Tongue (tissue), 3 donors: ENCODE measurements at places on chromosomes 2 and 18.

DNA sequence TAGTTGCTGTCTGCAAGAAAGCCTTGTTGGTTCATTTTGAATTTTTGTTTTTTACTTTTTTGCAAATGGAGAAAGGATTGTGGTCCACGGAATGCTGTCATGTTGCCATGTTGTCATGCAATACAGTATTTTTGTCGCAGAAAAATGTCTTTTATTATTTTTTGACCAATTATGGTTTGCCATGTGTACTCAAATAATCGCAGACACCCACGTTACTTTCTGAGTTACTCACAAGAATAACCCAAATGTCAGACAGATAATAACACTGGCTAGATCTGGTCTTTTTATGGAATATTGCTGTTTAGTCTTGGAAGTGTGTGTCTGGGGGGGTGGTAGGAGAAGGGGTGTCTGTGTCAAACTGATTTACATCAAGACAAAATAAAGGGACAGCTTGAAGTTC, 188.9 kb downstream of the LTBP1 start:
- no peak for DNase-seq

DNA sequence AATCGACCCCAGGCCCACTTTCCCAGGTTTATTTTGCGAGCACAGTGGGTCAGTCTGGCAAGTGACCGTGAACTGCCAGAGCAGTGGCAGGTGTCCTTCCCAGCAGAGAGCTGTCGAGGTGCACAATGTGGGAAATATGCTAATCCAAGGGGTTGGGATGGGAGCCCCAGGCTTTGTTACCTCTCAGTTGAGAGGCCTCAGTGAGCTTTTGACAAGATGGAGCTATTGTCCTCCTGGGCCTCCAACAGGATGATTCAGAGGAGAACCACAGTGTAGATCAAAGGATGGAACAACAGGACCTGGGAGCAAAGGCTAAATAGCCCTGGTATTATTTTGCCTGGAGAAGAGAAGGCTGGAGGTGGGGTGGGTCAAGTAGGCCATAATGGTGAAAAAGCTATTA, 150.8 kb downstream of the NCKAP5 start:
- no peak for DNase-seq

GRCh38 chr2:164847981-164848741, 6.5 kb upstream of the COBLL1 start:
- no peak for DNase-seq

- DNase-seq: peak; percentile 72
Measured at GRCh38 chr18:48711651-48712486, 173.0 kb downstream of the CTIF start.

- no peak for DNase-seq
Measured at GRCh38 chr2:64708829-64709228, 55.1 kb upstream of the SERTAD2 start.

- peak; percentile 81 for DNase-seq
Measured at GRCh38 chr18:374721-375168, 106.9 kb upstream of the THOC1 start.

GRCh38 chr2:152766928-152767327, 48.5 kb downstream of the ARL6IP6 start:
- DNase-seq: no peak

- DNase-seq: no peak
Measured at GRCh38 chr18:57343833-57344232, 8.5 kb upstream of the ST8SIA3 start.

GRCh38 chr2:74576211-74576862, 21.8 kb downstream of the DOK1 start:
- DNase-seq: peak; percentile 47

DNA sequence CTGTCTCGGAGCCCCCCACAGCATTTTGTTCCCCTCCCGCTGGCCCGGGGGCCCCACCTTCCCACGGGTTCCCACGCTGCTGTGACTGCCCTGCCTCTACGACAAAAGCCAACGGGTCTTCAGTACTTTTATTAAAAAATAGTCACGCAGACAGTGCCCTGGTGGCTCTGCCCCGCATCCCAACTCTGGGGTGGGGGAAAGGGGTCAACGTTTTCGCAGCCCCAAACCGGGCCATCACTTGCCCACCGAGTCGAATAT, 1.0 kb downstream of the UCN start:
- no peak for DNase-seq

DNA sequence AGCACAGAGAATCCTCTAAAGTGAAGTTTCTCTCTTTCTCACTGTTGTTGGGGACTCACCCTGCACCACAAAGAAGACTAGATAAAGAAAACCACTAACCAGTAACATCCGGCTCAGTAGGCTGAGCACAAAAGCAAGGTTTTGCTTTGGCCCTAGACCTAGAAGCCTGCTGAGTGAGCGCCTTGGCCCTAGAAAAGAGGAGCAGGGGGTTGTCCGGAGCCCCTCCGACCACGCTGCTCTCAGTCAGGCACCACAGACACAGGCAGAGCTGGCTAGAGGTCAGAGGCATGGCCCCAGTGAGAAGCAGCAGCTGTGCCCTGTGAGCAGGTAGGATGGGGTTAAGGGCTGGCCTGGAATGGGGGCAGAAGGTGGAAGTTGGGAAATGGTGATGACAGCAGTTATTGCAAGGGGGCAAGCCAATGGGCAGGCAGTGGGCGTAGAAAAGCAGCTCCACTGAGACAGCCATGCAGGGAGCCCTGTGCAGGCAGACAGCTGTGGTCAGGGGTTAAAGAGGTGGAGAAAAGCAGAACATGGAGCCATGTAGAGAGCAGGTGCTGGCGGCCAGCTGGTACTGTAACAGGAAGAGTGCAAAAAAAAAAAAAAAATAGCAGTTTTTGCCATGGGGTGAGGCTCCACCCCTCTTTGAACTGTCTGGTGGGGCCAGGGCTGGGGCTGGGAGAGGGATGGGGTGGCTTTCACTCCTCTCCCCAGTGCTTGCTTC, 36.9 kb upstream of the SLC14A1 start:
- DNase-seq: peak; percentile 71

DNA sequence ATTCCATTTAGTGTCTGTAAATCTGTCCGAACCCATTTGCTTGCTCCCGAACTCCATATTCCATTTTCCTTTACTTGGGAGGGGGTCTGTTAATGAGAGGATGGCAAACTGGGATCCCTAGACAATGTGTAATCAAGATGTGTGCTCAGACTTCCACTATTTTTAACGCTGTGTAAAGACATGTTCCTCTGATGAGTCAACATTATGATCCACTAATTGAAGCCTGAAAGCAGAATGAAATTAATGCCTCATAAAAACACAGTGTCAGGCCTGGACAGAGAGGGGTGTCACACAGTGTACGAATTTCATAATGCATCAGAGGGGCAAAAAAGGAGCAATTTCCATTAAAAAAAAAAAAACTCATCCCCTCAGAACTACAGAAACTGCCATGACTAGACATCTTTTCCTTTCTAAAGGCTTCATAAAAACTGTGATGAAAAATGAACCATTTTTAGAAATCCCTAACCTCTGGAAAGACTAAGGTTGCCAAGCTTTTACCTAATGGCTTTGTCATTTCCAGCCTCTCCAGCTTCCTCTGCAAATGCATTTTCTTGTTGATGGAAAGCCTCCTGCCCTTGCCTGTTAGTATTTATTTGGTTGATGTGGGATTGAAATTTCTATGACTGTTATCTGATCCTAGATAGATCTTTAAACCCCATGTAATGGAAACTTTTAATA, 209.2 kb upstream of the DCC start:
- no peak for DNase-seq

DNA sequence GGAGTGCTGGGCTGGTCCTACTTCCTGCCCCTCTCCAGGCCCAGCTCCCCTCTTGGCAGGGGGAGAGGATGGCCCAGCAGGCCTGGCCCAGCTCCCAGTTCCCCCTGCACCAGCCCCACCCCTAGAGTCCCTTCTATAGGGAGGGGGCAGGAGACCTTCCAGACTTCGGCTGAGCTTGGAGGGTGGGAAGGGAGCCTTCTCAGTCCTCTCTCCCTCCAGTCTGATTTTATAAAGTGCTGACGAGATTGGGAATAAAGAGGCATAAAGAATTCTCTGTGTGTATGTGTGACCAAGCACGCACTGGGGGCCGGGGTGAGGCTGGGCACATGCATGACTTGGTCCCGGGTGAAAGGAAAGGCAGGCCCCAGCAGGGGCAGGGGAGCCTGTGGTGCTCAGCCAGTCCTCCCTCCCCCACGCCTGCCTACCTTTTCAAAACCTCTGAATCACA, 5.1 kb downstream of the CHPF start:
- peak; percentile 72 for DNase-seq

- DNase-seq: peak; percentile 70
Measured at GRCh38 chr2:84302513-84303412, 156.3 kb downstream of the SUCLG1 start.

- no peak for DNase-seq
Measured at GRCh38 chr18:9559253-9559652, 55.1 kb downstream of the PPP4R1 start.

- DNase-seq: no peak
Measured at GRCh38 chr2:21231985-21232384, 108.2 kb downstream of the TDRD15 start.

GRCh38 chr2:31415421-31415820, 879 bp upstream of the XDH start:
- no peak for DNase-seq

GRCh38 chr2:64582774-64583340, 58.7 kb downstream of the AFTPH start:
- peak; percentile 19 for DNase-seq

GRCh38 chr2:231568098-231568784, 24.4 kb upstream of the TEX44 start:
- DNase-seq: no peak

DNA sequence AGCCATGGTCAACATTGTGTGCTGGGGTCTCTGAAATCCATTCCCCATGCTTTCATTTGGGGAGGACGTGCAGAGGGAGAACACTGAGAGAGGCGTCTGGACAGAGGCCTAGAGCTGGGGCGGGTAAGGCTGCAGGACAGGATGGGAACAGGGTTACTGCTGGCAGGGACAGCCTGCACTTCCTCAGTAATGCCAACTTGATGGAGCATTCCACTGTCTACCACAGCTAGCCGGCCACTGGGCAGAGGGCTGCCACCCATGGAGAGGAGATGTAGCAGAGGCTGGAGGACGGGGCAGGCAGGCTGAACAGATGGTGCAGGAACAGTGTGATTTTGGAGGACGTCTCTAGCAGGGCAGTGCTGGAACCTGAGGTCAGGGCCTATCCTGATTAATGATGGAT, 29.3 kb downstream of the MRPL33 start:
- DNase-seq: no peak

GRCh38 chr2:177030451-177031105, 182.0 kb upstream of the HNRNPA3 start:
- peak; percentile 53 for DNase-seq

DNA sequence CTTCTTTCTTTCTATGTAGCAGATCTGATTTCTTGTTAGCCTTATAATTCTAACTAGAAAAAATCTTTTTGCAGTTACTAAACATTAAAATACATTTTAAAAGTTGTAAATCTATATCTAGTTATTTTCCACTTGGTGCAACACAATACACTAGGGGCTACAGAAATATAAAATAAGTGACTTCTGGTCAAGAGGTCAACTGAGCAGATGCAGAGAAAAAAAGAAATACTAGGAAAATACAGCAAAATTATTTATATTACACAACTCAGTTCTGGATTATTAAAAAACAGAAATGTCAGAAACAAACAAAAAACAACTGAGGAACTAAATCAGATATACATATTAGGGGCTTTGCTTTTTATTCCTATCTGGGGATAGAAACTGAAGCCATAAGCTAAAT, 83.9 kb downstream of the L3MBTL4 start:
- no peak for DNase-seq

- no peak for DNase-seq
Measured at GRCh38 chr2:38073211-38074057, 2.5 kb downstream of the CYP1B1 start.

- DNase-seq: no peak
Measured at GRCh38 chr2:172484706-172485105, 57.3 kb downstream of the ITGA6 start.

- DNase-seq: no peak
Measured at GRCh38 chr2:196449083-196449482, 190.4 kb upstream of the CCDC150 start.

DNA sequence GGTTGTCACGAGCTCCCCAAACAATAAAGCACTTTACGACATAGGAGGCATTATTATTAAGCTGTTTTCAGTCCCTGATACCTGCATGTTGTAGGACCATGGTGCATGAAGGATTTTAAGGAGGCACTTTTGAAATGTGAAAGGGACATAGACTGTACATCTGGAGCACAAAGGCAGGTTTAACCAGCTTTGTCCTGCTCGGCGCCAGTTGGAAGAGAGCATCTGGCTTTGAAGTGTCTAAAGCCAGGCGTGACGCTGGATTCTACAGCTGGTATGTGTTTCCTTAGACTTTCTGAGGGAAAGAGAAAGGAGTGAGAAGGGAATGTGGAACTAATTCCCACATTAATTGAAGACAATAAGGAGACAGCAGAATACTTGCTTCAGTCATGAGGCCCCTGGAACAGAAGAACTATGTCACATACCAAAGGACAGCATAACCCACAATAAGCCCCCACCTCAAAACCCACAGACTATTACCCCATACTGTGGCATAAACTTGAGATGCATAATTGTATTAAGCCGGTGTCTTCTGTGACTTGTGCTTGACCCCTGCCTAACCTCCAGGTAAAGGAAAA, 381.0 kb upstream of the MEX3C start:
- DNase-seq: peak; percentile 57

DNA sequence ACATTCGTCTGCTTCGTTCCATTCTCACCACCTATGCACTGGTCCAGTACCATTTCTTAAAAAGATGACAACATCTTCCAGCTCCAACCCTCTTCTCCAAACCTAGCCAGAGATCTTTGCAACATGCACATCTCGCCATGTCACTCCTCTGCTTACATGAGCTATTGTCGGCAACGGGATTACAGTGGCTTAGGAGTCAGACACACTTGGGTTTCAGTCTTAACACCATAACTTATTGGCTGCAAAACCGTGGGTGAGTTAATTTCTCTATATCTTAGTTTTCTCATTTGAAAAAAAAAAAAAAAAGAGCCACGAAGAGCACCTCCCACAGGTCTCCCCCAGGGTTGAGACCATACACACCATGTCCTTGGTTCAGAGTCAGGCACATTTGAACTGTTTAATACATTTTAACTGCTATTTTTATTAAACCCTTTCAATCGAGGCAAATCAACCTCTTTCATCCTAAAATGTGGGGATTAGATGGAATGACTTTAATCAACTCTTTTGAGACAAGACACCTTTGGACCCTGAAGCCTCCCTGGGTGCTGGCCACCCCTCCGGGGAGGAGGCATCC, 889 bp downstream of the ANKRD29 start:
- no peak for DNase-seq

- DNase-seq: no peak
Measured at GRCh38 chr2:85011098-85011497, 40.1 kb downstream of the KCMF1 start.

DNA sequence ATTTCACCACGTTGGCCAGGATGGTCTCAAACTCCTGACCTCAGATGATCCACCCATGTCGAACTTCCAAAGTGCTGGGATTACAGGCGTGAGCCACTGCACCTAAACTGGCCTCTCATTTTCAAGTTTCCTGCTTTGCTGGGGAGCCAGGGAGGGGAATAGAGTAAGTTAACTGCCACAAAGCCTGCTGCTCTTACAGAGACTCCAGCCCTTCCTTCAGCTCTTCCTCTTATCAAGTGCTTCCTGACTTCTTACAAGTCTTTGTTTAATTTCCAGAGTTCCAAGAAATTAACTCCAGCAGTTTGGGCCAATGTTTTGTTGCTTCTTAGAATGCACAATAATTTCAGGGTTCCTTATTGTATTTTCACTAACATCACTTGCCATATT, 24.3 kb upstream of the UBE2F start:
- no peak for DNase-seq
